ENCODE measurements at places on chromosomes 13 and 19.

- peak; percentile 68 for DNase-seq
Measured at GRCh38 chr19:54162241-54162805, 2.8 kb upstream of the LENG1 start.

- no peak for DNase-seq
Measured at GRCh38 chr13:38662362-38662761, 24.5 kb upstream of the FREM2 start.

GRCh38 chr19:50556282-50557008 lies 11.8 kb downstream of the LRRC4B start:
- DNase-seq = peak; percentile 26

GRCh38 chr13:114226088-114226487 lies 8.6 kb upstream of the CDC16 start:
- DNase-seq = no peak

GRCh38 chr19:8826371-8826770 lies 5.7 kb downstream of the ZNF558 start:
- DNase-seq = no peak

DNA sequence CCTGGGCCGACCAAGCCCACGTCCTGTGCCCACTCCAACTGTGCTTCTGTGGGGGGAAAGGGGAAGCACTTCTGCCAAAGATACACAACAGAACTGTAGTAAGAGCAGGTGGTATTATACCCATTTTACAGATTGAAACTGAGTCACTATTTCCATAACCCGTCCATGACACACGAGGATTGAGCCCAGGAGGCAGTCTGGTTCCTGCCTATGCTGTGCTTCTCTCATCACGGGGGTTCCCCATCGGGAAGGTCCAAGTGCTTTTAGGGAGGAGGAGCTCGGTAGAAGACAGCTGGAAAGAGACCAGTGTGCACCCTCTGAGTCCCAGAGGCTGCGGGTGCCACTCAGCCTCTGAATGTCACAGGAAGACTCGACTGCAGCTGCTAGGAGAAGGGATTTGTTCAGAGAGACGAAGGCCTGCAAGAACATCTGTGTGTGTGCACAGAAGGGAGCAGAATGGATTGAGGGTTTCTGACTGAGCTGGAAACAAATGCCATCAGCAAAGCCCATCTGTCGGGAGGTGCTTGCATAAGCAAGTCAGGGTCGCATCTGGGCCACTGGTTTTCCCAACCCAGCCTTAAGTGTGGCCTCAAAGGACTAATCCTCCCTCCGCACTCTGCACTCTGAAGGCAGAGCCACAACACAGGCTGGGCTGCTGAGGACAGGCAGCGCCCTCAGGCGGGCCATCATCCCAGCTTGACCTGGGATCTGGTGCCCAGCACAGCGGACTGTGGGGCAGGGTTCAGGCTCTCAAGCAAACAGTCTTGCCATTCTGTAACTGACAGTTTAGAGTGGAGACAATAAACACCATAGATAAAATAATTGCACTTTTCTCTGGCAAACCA lies 150.0 kb downstream of the DPF1 start:
- DNase-seq = no peak

GRCh38 chr13:104256701-104257100 lies 1190.5 kb upstream of the SLC10A2 start:
- no peak for DNase-seq

All from T-helper 22 cell (primary cell).